ENCODE measurements at places on chromosomes 6 and 20. TPM values are rescaled to one million over a fixed set of nuclear protein-coding genes. Genes with fewer than 3 reads are reported as not detected.

Gene LHFPL5
- total RNA-seq: 0.34 TPM

Gene TREM1
- 0.57 TPM for total RNA-seq

Gene JPH2
- total RNA-seq: 145 TPM

Gene ADGB
- total RNA-seq: not detected

Gene ATP9A
- total RNA-seq: 42.3 TPM

Gene FAM110A
- total RNA-seq: 0.99 TPM

Gene RAET1L
- not detected for total RNA-seq

DNA sequence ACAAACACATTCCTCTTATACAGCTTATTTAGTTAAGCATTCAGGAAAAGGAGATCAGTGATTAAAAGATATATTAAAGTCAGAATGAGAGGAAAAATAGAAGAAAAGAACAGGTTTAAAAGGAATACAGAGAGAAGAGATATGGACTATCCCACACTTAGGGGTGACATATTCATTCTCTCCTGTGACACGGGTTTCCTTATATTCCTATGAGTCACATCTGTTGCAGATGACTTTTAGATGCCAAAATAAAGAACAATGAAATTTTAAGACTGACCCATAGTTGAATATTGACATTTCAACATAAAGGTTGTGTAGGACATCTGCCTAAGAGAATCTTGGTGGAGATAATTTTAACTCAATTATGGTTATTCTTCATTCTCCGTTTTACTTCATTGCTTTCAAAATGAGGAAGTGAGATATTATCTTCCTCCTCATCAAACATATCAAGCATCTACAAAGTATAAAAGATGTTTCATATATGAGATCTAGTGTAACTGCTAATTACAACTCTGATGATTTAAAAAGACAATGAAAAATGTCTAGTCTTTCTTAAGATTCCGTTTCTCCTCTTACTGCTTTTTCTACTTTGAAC lies 1336.7 kb upstream of the CITED2 start:
- H3K36me3 ChIP-seq: no peaks in the 10 kb centered on the region
- H3K4me3 ChIP-seq: no peak overlapping the region
- no peaks in the 10 kb centered on the region for H3K27me3 ChIP-seq
- no peaks in the 10 kb centered on the region for H3K4me1 ChIP-seq

- H3K4me3 ChIP-seq: peak within 1 kb of the TSS; percentile 52
- no peak for DNase-seq
These were observed at the start of gene DNAH8 for GRCh38 chr6:38715016-38715689. TSS of gene DNAH8 (plus strand) at chr6:38715311. CDS start at chr6:38722810, 7,499 bp downstream.

- H3K36me3 ChIP-seq: no peaks in the 10 kb centered on the region
- no peaks in the 10 kb centered on the region for H3K27me3 ChIP-seq
These were observed 46.4 kb upstream of the LAMP5 start for GRCh38 chr20:9467995-9468394.

DNA sequence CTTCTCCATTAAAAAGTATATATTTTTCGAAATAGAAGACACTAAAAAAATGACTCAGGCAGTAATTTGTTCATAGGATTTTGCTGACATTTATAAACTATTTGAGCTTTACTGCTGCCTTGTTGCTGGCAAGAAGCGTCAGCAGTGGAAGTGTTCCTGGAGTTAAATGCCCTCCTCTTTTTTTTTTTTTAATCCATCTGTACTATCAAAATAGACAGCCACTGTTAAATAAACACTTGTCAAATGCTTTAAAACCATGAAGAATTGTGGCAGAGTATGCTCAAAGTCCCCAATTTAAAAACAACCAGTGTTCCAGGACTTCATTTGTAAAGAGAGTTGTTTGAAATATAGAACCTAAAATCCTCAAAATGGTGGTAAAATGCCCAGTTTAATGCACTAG lies 253.8 kb downstream of the NKAIN2 start:
- H3K27me3 ChIP-seq: no peaks in the 10 kb centered on the region
- peaks cover 38% of the 10 kb centered on the region for H3K4me1 ChIP-seq
- H3K27ac ChIP-seq: peak overlapping the region; percentile 25
- peak overlapping the region; percentile 45 for H3K4me3 ChIP-seq
- DNase-seq: no peak

GRCh38 chr20:15318682-15319081 lies 981.3 kb upstream of the FLRT3 start:
- no peak overlapping the region for H3K4me3 ChIP-seq
- no peaks in the 10 kb centered on the region for H3K36me3 ChIP-seq
- H3K27me3 ChIP-seq: no peaks in the 10 kb centered on the region
- DNase-seq: no peak
- no peak overlapping the region for H3K27ac ChIP-seq
- H3K4me1 ChIP-seq: no peaks in the 10 kb centered on the region

DNA sequence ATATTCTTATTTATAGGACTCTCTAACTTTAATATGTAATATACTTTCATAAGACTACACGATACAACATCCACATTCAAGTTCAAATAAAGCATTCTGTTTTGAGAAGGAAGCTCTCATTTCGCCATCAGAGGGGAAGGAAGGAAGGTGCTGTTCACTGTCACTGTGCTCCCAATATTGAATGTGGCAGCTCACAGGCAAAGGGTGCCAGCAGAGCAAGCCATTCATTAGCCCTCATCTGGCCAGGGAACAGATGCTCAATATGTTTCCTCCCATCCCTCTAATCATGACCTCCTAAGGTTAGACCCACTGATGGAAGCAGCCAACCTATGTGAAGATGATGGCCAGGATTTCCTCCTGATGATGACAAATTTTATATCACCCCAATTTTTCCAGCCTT lies 154.4 kb downstream of the DST start:
- no peaks in the 10 kb centered on the region for H3K27me3 ChIP-seq
- no peak overlapping the region for H3K4me3 ChIP-seq
- H3K4me1 ChIP-seq: peaks cover 4% of the 10 kb centered on the region

DNA sequence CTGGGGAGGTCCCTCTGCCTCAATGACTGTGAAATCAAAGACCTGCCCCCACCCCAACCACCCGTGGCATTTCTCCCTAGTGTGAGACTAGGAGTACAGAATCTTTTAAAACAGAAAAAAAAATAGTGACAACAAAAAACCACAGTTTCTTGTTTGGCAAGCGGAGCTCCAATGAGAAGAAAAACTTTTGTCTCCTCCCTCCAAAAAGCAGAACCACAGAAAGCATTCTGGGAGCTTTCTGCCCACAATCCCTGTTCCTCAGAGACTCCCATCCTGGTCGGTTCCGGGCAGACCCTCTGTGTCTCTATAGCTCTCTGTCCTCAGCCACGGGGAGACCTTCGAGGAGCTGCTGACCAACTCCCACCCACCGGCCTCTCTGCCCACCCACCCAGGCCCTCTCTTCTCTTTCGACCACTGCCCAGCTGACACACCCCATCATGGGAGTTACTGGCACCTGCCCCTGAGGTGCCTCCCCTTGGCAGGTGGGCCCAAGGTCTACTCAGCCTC lies 4.9 kb downstream of the PREX1 start:
- H3K27ac ChIP-seq: peak overlapping the region; percentile 36
- H3K4me1 ChIP-seq: peaks cover 4% of the 10 kb centered on the region
- no peaks in the 10 kb centered on the region for H3K27me3 ChIP-seq
- no peak for DNase-seq
- H3K4me3 ChIP-seq: no peak overlapping the region

GRCh38 chr6:126535138-126535537 lies 195.2 kb downstream of the CENPW start:
- H3K4me3 ChIP-seq: no peak overlapping the region
- no peaks in the 10 kb centered on the region for H3K4me1 ChIP-seq
- H3K27ac ChIP-seq: no peak overlapping the region

GRCh38 chr6:138499303-138500018 lies at the start of gene NHSL1:
TSS of gene NHSL1 (minus strand) at chr6:138499494. CDS start at chr6:138499290, 204 bp downstream.
- no peaks in the 10 kb centered on the region for H3K4me1 ChIP-seq
- H3K36me3 ChIP-seq: no peaks in the 10 kb centered on the region
- H3K27me3 ChIP-seq: no peaks in the 10 kb centered on the region
- DNase-seq: no peak

- H3K27ac ChIP-seq: peak overlapping the region; percentile 73
- peak overlapping the region; percentile 1 for H3K4me3 ChIP-seq
- no peaks in the 10 kb centered on the region for H3K36me3 ChIP-seq
- no peaks in the 10 kb centered on the region for H3K27me3 ChIP-seq
- DNase-seq: no peak
These were observed 150.4 kb downstream of the RNGTT start for GRCh38 chr6:88813045-88813444.

- H3K27ac ChIP-seq: no peak overlapping the region
- no peak for DNase-seq
- H3K27me3 ChIP-seq: no peaks in the 10 kb centered on the region
- no peaks in the 10 kb centered on the region for H3K36me3 ChIP-seq
- H3K4me3 ChIP-seq: no peak overlapping the region
These were observed 551.3 kb upstream of the EPHA7 start for GRCh38 chr6:93970684-93971083.

GRCh38 chr20:53743607-53744260 lies 150.1 kb upstream of the ZNF217 start:
- H3K4me3 ChIP-seq: no peak overlapping the region
- H3K27me3 ChIP-seq: no peaks in the 10 kb centered on the region
- H3K36me3 ChIP-seq: no peaks in the 10 kb centered on the region
- DNase-seq: no peak
- no peak overlapping the region for H3K27ac ChIP-seq
- H3K4me1 ChIP-seq: peaks cover 5% of the 10 kb centered on the region

GRCh38 chr6:29967379-29968010 lies 25.2 kb downstream of the HLA-A start:
- peak overlapping the region; percentile 26 for H3K4me3 ChIP-seq
- no peak for DNase-seq
- peaks cover 19% of the 10 kb centered on the region for H3K4me1 ChIP-seq
- H3K27ac ChIP-seq: peak overlapping the region; percentile 57
- H3K36me3 ChIP-seq: no peaks in the 10 kb centered on the region

DNA sequence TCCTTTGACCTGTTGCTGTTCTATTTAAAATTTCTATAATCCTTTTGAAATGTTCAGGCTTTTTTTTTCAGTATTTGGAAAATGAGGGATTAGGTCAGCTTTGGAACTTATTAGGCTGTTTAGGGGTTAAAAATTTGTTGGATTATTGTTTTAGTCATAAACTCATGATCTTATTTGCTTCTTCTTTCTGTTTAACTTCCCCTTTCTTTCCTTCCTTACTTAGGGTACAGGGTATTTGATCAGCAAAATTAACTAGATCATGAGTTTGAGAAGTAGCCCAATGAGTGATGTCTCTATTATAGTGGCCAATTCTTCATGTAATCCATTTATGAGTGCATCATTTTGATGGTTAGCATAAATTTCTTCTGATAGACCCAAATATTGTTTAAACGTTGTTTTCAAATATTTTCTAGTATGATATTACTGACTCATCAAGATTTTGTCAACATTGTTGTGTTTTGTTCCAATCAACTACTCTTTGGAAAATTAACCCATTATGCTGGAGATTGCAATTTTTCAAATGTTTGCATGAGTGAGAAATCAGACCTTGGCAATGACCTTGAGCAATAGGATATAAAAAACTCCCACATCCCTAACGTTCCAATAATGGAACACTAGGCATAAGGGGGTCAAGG lies 94.4 kb downstream of the OTOR start:
- H3K27me3 ChIP-seq: no peaks in the 10 kb centered on the region
- no peaks in the 10 kb centered on the region for H3K4me1 ChIP-seq
- no peak overlapping the region for H3K27ac ChIP-seq
- no peaks in the 10 kb centered on the region for H3K36me3 ChIP-seq
- DNase-seq: no peak

DNA sequence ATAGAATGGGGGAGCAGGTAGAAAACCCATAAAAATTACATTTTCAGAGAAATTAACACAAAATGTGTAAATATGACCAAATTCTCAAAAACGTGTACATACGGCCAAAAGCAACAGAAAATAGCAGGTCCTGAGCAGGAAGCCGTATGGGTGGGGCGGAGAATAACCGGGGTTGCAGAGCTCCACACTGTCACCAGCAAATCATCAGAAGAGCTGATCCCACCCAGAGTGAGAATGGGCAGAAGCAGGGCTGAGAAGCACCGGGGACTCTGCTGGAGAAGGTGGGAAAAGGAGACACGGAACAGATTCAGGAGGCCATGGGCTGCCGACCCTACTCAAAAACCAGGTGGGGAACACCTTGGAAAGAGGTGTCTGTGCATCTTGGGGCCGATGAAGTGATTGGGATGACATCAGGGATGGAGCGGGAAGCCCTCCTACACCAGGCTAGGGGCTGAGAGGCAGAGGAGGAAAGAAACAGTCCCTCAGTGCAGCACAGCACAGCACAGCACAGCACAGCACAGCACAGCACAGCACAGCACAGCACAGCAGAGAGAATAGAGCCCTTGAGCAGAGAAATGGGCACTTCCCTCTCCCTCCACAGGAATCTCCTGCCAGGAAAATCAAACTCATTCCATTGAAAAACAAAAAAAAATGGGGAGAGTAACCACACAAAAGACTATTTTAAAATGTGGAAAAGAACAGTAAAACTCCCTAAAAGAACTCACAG lies 22.3 kb downstream of the STX7 start:
- peak overlapping the region; percentile 48 for H3K27ac ChIP-seq
- H3K4me1 ChIP-seq: peaks cover 23% of the 10 kb centered on the region
